ENCODE measurements at places on chromosomes 3 and 15.

DNA sequence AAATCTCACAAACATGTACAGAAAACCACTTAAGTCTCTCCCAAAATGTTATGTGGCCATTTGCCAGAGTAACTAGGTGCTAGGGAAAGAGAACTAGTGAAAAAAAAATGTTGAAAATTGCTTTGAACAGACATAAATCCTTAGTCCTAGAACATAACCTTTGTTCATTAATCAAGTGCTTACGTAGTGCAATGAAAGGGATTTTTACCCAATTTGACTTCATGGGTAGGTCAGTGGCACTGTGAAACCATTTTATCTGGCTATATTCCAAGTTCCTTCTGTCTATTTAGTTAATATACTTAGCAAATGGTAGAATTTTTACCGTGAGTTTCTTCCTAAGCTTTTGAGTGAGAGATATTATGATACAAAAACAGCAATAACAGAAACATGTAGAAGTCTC is 209.4 kb downstream of the DIPK2A start:
- no peak for DNase-seq

DNA sequence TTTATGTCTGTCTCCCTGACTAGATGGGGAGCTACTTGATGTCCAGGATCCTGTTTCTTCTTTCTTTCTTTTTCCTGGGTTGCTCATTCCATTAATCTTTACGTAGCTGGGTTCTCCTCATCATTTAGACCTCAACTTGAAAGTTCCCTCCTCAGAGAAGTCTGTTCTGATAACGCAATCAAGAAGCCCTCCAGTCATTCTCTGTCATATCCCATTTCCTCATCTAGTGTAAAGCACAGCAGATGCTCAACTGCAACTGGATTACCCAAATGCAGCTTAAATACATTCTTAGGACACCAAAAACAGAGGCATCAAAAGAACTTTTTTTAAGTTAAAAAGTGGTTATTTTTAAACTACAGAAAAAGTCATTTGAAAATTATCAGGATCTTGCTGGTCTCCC is 51.7 kb upstream of the ST3GAL6 start:
- DNase-seq, result no peak

DNA sequence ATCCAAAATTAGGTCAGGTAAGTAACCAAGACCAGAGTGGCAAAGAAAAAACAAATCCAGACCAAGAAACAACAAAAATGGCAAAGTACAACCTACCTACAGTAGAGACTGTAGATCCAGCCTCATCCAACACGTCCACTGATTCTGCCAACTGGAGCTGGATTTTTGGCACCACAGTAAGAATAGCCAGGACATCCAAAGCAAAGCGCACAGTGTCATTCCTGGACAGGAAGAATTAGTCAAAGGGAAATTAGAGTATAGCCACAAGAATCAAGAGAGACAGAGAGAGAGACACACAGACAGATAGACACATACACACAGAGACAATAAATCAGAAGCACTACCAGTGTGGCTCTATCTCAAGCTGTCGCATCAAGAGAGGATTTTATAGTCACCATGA is 31.1 kb downstream of the RBM15B start:
- DNase-seq, result no peak

- no peak for DNase-seq
Observed at GRCh38 chr15:28075573-28075972, 23.5 kb downstream of the OCA2 start.

DNA sequence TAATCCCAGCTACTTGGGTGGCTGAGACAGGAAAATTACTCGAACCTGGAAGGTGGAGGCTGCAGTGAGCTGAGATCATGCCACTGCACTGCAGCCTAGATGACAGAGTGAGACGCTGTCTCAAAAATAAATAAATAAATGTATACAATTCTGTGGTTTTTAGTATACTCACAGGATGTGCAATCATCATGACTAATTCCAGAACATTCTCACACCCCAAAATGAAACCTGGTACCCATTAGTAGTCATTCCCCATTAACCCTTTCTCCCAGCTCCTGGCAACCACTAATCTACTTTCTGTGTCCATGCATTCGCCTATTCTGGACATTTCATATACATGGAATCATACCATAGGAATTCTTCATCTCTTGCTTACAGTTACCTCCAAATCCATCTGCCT is 44.5 kb downstream of the LRRFIP2 start:
- no peak for DNase-seq

DNA sequence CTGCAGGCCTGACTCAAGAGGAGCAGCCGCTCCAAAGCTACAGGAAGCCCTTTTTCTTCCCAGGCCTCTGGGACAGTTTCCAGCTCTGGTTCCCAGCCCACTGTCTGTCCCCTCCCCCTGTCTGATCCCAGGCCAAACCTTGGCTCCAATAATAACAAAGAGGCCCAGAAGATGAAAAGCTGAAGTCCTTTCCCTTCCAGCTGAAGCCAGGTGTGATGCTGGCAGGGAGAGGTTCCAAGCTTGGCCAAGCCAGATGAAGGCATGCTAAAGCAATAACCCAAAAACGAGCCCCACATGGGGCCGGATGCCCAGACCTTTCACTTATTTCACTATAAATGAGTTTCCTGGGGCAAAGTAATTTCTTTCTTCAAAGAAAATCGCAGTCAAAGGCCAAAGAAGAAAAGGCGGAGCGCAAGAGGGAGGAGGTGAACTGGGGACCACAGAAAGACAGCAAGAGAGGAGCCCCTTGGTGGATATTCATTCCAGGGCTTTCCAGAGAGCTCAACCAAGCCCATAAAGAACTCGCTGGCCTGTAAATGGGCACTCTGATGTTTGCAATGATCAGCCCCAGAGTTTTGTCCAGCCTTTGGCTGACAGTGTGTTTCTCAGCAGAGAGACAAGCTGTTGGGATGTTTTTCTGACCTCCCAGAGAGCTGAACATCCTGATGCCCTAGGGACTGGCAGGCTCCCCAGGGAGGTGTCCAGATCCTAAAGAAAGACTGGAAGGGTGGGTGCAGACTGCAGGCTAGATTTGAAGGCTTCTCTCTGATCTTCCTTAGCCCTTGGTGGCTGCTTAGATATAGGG is 157.6 kb downstream of the UACA start:
- DNase-seq, result no peak

DNA sequence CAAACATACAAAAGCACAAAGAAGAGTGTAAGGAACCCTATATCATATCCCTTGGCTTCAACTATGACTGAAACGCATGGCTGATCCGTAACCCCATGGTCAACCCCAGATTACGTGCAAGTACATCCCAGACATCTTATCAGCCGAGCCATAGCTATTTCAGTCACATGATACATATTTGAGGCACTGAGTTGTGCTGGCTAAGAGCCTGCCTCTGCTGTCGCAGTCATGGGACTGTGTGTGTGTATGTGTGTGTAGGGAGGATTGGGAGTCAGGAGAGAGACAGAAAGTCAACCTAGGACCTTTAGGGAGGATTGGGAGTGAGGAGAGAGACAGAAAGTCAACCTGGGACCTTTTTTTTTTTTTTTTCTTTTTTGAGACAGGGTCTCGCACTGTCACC is 8.4 kb downstream of the ST6GAL1 start:
- no peak for DNase-seq

- no peak for DNase-seq
Observed at GRCh38 chr3:17865631-17866030, 123.2 kb upstream of the TBC1D5 start.

GRCh38 chr3:172094621-172095557 is 55.5 kb downstream of the FNDC3B start:
- DNase-seq, result no peak

- DNase-seq, result no peak
Observed at GRCh38 chr3:111607240-111607920, 12.2 kb upstream of the ZBED2 start.

- DNase-seq, result no peak
Observed at GRCh38 chr3:46939578-46940445, 36.7 kb downstream of the CCDC12 start.

DNA sequence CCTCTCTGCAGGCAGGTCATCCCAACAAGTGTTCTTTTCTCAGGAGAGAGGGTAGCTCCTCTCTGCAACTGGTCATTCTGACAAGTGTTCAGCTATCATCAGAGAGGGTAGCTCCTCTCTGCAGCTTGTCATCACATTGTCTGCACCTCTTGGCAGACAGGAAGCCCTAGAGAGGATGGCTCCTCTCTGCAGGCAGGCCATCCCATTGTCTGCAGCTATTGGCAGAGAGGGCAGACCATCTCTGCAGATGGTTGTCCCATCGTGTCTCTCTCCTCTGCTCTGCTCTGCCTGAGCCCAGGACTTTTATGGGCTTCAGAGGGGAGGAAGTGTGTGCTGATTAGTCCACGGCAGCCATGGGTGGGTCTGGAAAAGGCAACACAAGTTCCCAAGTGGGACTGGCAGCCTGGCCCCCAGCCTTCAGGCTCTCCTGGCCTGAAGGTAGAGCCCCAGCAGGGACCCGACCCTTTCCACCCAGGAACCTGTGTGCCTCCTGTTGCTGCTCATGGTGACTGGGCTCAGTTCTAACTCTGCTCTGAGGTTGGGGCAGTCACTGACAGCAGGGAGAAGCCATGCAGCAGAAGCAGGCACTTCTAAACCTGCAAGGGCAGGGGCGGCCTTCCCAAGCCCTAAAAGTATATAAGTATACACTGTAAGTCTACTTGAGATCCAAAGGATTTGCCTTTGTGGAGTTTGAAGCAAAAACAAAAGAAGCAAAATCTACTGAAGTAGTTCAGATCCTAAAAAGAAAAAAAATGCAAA is 637.9 kb downstream of the PLOD2 start:
- DNase-seq, result no peak

GRCh38 chr15:92637626-92638025 is 17.9 kb downstream of the FAM174B start:
- no peak for DNase-seq

GRCh38 chr3:10470120-10471053 is 35.0 kb downstream of the ATP2B2 start:
- DNase-seq, result no peak

DNA sequence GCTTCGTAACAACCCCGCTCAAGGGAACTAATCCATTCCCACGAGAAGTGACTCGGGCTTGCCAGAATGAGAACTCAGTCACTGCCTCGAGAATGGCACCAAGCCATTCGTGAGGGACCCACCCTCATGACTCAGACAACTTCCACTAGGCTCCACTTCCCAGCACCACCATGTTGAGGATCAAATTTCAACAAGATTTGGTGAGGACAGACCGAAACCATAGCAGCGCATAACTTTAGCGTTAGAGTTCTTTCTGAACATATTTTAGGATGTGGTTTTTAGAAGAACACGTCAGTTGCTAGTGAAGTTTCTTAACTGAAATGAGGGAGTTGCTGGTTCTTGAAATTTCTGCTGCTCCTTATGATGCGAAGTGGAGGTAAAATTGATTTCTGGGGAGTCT is 13.5 kb downstream of the PTPRG start:
- DNase-seq, result no peak

DNA sequence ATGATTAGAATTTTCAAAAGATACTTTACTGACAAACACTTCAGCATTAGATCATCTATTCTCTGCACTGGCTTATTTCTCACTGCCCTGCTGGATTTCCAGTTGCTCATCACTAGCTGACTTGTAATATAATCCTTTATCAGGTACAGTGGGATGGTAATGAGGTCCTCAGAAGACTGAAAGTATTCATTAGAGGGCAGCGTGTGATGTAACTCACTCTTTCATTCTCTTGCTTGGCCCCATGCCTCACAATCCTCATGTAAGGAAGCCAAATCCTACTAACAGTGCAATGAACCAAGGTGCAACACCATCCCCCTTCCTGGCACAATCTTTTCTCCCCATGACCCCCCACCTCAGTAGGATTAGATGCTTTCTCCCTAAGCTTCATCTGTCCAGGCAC is 289.9 kb downstream of the CTNNB1 start:
- no peak for DNase-seq

DNA sequence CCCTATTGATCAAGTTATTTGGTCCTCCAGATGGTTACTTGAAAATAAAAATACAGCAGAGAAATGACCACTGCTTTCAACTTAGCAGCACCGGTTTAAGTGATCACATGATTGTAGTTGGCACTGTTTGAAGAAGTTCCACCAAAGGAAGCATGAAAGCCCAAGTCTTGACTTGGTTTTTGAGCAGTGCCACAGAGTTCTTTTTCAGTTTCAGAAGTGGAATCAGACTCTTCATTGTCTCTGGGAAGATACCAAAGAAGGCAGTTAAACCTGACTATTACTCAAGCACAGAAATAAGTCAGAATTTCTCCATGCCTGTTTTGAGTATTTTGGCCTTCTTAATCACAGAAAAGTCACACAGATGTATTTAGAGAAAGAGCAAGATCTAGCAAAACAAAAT is 66.7 kb downstream of the BBX start:
- DNase-seq, result no peak

GRCh38 chr3:197525706-197526105 is 30.1 kb downstream of the BDH1 start:
- no peak for DNase-seq

GRCh38 chr3:170585937-170586310 is at the start of gene SLC7A14:
TSS of gene SLC7A14 (minus strand) at chr3:170586075. CDS start at chr3:170526936, 59,139 bp downstream.
- no peak for DNase-seq

DNA sequence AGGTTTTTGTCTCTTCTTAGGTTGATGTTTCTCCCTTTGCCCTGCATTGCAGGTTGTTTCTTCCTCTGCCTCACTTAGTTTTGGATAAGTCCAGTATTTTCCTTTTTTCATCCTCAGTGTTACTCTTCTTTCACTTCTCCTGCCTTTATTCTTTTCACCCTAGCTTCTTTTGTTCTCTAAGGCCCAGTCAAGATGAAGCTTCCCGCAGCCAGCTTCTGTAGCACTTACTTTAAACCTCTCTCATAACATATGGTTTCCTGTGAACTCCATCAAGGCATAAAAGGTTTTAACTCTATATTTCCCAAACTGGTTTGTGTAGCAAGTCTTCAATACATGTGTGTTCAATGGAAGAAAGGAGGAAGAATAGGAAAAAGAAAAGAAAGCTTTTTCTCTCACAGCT is 54.1 kb downstream of the TP63 start:
- no peak for DNase-seq

- DNase-seq, result no peak
Observed at GRCh38 chr3:38150780-38151528, 12.5 kb downstream of the MYD88 start.

- no peak for DNase-seq
Observed at GRCh38 chr3:32847528-32847927, 29.7 kb downstream of the TRIM71 start.

GRCh38 chr15:72451224-72451623 is 22.9 kb upstream of the ARIH1 start:
- no peak for DNase-seq

GRCh38 chr3:81891055-81891895 is 129.8 kb upstream of the GBE1 start:
- no peak for DNase-seq

DNA sequence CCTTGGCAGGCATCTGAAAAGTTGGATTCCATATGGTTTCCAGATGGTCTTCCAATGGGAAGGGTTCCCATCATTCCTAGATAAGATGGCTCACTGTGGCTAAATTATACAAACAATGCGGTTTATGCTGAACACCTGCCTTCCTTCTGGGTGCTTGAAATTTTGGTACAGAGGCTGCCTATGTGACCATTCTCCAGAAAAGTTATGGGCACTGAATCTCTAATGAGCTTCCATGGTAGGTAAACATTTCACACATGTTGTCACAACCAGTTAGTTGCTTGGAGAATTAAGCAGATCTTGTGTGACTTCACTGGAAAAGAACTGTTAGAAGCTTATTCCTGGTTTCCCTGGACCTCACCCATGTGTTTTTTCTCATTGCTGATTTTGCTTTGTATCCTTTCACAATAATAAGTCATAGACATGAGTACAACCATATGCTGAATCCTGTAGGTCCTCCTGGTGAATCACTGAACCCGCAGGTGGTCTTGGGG is 30.1 kb downstream of the PLOD2 start:
- no peak for DNase-seq
